ENCODE measurements at places on chromosomes 13 and 19.

DNA sequence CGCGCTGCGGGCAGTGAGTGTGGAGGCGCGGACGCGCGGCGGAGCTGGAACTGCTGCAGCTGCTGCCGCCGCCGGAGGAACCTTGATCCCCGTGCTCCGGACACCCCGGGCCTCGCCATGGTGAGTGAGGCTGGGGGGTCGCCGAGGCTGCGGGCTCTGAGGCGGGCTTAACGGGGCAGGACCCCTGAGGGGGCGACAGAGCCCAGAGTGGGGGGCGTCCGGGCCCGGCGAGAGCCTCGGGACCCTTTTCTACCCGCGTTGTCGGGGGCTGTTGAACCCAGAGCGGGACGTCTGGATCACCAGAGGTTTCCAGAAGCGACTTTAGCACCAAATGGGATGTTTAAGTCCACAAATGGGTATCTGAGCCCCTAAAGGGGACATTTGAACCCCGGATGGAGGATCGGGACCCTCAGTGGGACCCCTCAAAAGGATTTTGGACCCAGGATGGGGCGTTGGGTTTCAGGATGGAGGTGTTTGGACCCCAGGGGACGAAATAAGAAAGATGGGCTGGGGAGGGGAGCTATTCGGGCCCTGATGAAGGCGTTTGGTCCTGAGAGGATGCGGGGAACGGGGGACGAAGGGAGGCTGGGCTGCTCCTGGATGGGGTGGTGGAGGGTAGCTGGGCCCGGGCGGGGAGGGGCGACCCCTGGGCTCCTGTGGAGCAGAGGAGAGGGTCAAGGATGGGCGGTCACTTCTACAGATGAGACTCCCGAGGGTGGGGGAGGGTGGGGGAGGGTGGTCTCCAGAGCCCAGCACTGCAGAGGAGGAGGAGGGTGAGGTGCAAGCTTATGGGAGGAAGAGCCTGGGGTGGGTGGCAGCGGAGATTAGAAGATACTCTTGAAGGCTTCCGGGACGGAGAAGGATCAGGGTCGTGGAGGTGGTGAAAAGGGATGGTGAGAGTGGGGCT, at the start of gene CALM3:
Gene CALM3 (plus strand): TSS at position 13 of the 907 bp plus-strand sequence. CDS start 105 bp downstream, at position 118.
- no peak for DNase-seq

GRCh38 chr19:15426485-15427349, 7.9 kb upstream of the AKAP8L start:
- DNase-seq = no peak

DNA sequence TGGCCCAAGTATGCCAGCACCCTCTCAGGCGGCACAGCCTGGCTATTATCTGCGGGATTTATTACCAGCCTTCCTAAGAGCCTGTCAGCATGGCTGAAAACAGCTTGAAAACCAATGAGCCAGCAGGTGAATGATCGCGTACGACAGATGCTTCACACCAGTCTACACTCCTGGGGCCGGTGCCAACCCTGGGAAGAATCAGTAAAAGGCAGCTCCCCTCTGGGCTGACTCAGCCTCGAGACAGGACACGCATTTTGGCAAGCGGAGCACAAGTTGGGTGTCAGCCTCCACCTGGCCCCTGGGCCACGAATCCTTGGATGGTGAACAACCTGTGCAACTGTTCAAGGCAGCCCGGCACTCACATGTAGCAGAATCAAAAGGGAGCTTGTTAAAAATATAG, 15.6 kb downstream of the EMP3 start:
- DNase-seq = no peak

GRCh38 chr19:50745221-50745620, 22.1 kb downstream of the CLEC11A start:
- no peak for DNase-seq

DNA sequence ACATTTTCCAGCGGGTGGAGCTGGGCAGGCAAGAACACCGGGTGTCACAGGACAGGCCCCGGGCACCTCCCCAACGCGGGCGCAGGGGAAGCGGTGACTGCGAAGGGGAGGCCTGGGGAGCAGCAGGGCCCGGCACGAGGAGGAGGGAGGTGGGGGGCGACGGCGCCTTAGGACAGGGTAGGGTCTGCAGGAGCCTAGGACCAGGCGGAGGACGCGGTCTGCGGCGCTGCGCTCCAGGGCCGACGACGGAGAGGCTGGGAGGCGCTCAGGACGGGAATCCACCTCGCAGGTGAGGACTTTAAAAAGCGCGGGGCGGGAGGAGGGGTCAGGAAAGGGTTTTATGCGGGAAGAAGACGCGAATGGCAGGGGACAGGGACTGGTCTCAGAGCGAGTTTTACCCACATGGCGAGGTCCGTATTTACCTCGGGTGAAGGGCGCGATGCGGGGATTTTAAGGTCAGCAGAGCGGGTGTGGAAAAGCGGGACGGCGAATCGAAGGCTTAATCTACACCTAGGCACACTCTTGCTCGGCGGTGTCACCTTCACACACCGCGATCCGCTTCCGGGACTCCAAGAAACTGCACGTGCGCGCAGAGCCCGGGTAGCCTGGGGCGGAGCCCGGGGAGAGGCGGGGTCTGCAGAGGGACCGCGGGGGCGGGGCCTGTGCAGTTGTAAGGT, 13.5 kb downstream of the ERVV-2 start:
- DNase-seq = peak; percentile 14

DNA sequence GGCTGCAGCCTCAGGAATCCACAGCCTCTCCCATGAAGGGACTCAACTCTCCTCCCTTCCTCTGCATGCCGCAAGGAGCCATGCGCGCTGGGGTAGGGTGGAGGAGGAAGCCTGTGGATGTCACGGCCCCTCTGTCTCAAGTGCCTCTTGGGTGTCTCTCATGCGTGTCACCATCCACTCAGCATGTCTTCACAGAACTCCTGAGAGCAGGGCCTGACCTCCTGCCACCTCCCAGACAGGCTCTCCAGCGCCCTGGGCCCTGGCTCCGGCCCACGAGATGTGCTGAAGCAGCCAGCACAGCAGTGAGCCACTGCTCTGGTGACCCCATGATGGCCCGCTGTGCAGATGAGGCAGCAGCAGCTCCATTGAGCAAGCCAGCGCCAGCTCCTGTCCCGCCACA, 25.9 kb upstream of the SPACA7 start:
- no peak for DNase-seq

- DNase-seq = no peak
These were observed 94.0 kb downstream of the PCDH9 start for GRCh38 chr13:67136157-67136556.

DNA sequence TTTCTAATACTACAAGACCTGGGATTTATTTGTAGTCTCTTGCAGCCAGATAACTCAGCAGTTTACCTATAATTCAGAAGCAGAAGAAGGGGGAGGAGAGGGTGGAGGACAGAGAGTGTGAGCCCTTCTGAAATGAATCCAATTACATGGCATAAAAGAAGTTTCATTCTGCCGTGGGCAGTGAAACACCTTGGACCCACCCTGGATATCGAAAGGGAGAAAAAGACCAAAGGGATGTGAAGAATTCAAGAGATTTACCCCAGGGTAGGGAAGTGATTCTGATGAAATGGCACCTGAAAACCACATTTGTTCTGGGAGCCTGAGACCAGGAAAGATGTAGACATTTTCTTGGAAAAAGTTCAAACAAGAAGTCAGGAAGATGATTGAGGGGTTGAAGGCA, 140.9 kb downstream of the NDFIP2 start:
- DNase-seq = no peak

- DNase-seq = no peak
These were observed 65.8 kb upstream of the SLITRK6 start for GRCh38 chr13:85864963-85865530.

DNA sequence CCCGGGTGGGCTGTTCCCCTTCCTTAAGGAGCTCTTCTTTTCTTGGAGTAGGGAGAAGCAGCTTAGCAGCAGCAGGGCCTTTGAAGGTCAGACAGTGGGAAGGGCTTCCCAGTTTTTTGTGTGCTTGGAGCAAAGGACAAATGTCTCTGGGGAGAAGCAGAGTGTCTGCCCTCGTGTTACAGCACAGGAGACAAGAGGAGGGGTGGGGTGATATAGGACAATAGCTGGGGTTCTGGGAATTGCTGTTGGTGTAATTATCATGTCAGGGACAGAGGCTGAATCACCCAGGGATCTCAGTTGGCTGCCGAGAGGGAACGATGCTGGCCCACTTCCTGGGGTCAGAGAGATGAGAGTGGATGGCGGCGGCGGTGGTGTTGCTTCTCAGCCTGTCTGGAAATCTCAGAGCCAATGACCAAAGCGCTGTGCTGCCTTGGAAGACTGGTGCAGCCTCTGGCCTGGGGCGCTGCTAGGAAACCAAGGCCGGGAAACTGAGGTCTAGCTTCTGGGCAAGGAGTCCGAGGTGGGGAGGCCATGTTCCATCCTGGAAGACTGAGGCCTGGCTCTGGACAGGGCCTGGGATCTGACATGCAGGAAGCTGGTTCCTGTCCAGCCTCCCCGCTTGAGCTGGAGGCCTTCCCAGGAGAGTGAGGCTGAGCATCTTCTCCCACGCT, 1.2 kb downstream of the INAFM1 start:
- DNase-seq = no peak

GRCh38 chr19:4871711-4872110, 4.2 kb upstream of the PLIN3 start:
- no peak for DNase-seq

GRCh38 chr13:105611424-105611823, 924.0 kb downstream of the EFNB2 start:
- DNase-seq = no peak

DNA sequence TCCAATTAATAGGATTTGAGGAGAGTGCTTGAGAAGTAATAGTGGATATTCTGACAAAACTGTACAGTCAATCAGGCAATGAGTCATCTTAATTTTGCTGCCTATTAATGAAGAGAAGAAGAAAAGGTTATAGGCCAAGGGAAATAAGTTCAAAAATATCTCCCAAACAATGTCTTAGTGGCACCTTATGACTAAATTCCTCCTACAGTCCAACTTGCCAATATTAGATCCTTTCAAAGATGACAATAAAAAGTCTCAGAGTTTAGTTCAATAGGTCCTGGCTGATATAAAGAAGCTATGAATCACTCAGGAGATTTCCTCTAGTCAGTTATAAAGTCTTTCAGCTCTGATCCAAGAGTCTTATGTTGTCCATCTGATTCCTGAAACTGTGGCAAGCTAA, 27.9 kb downstream of the UGGT2 start:
- DNase-seq = no peak

- DNase-seq = no peak
These were observed 43.9 kb downstream of the RAP2A start for GRCh38 chr13:97477844-97478243.

DNA sequence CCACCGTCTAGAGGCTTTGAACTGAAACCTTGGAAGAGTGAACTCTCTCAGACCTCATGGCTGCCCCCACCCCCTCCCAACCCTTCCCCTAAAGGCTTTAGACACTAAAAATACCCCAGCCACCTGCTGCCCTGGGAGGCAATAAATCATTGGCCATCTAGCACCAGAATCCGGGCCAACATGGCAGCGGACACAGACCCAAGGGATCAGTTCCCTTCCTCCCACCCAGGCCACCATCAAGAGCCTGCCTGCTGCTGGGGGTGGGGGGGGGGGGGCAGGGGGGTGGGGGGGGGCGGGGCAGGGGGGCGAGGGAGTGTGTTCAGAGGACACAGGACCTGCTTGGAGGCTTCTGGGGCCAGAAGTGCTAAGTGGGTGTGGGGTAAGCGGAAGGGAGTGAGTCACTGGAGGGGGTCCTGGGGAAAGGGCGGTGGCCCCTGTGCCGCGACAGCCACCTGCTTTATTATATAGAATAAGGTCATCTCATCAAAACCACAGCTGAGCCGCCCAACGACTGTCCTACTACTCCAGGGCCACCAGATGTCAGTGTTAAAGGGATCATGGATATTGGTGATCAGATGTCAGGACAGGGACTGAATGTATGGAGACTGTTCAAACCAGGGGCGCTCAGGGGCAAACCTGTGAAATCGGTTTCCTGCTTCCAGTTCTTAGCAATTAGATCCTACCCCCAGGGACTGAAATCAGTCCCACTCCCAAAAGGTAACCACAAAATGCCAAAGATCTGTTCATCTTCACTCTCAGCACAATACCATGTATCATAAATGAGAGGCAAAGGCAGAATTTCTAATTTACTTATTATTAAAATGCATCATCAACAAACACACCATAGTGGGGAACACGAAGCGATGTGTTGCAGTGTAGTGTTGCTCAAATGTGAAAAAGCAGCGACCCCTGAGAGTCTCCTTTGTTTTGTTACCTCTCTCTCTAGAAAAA, 24.3 kb downstream of the ARL11 start:
- DNase-seq = peak; percentile 15

GRCh38 chr19:1452802-1453524, 3.0 kb downstream of the APC2 start:
- DNase-seq = no peak

DNA sequence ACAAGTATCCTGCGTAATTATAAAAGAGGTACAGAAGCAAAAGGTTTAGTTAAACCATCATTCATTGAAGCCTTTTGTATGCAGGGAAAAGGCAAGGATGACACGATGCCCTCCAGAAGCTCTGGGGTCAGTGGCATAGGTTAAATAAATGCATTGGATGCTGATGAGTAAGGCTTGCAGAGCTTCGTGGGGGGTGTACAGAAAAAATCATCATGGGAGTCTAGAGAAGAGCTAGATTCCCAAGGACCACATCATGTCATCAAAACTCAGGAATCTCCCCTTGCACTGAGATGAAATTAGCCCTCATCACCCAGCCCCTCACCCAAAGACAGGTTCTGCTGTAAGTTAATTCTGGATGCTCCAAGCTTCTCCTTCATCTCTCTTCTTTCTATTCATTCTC, 8.3 kb downstream of the FPR1 start:
- DNase-seq = no peak

- no peak for DNase-seq
These were observed 81.5 kb downstream of the FNDC3A start for GRCh38 chr13:49057176-49057575.

DNA sequence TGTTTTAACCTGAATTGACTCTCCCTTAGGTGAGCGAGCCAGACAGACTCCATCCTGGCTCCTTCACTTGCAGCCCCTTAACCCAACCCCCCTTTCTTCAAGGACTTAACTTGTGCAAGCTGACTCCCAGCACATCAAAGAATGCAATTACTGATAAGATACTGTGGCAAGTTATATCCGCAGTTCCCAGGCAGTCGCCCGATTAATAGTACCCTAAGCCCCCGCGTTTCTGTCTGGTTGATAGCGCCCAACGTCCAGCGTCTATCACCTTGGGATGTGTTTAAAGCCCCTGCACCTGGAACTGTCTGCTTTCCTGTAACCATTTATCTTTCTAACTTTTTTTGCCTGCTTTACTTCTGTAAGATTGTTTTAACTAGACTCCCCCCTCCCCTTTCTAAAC, 6.2 kb downstream of the HSD17B14 start:
- no peak for DNase-seq

DNA sequence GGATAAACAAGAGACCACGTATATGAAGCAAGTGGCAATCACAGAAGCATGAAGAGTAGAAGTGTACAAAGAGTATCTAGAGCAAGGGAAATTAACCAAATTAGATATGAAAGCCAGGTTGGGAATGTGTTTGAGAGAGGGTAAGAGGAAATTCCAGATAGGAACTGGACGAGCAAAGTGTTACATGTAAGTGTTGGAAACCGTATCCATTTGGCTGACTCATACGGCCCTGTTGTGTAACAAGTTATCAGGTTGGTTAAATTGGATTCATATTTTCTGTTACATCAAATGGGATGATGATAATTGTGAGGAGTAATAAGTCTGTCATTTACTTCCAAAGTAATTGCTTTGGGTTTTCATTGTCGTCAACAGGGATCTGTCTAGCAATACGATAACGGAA, 46.7 kb downstream of the RXFP2 start:
- DNase-seq = no peak

All from stimulated activated CD4-positive, alpha-beta T cell treated with anti-CD3 and anti-CD28 coated beads, TNF-alpha, amount 100 ng/mL, for 24 hours (primary cell).